ENCODE measurements at places on chromosomes 5 and 9.

DNA sequence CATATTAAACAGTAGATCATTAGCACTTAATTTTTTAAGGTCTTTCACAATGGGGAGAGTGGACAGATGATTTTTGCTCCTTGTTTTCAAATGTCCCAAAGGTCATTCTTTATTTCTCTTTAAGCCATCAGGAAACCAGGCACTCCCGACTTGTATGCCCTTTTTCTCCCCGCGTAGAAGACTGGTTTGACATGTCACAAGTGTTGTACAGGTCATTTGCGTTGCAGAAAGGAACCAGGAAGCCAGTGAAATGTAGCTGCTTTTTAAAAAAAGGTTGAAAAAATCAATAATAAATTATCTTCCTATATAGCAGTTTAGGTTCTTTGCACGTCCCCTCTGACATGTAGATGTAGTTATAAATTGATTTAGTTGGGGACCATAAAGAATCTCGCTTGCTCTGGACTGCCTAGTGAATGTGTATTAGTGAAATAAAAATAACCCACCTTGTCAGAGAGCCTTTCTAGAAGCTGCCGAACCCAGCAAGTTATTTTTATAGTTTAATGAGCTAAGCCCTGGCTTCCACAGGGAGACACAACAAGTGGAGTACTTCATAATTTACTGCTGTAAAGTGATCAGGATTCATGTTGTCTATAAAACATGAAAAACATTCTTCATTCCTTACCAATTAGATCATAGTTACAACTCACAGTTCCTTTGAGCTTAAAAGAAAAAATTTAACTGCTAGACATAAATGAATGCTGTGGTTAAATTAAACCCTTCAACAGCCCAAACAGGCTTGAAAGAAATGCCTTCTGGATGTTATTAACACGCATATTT, 404.6 kb downstream of the CSNK1G3 start:
- no peak for DNase-seq

DNA sequence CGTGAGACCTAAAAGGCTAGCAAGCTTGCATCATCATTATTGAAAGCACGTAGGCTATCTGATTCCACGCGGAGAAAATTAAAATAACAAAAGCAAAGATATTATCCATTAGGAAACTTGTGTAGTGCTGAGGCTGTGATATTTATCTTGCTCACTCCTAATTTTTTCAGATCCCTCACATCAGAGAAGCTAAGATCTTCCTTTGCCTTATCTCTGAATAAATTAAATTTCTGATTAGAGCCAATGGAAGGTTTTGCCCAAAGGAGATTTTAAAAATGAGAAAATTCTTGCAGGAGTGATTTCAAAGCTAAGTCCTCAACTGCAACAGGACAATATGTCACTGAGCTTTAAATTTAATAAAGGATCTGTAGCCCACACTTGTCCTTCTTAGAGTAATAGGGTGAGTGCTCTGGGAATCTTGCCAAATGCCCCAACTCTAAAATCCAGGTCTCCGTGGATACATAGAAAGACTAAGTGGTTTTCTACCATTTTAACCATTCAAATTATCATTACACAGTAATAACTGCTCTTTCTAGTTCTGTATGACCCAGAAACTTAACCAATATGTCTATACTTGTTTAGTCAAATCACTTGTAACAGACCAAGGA, 295.0 kb downstream of the CAAP1 start:
- DNase-seq: no peak

- DNase-seq: no peak
These were observed 66.6 kb downstream of the ITGA1 start for GRCh38 chr5:52854301-52854700.

DNA sequence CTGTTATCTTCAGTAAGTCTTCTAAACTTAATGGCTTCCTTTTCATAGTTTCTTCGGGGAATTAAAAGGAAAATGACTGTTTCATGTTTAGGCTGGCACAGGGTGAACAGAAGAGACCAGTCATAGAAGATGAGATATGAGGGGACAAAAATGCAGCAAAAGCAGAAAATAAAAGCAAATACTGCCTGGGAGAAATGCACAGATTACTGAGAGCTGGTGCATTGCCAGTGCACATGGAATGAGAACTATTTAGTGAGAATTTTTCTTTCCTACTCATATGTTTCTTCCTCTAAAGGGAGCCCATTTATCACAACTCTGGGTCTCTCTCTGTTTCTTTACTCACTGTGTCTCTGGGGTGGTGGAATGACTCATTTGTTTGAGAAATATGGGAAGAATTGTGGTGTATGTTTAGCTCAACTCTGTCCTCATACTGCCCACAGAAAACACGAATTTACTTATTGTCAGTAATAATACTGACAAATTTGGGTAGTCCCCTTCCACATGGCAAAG, 25.9 kb upstream of the ANKRD55 start:
- DNase-seq: no peak

GRCh38 chr5:10391130-10391529, 37.6 kb downstream of the MARCHF6 start:
- DNase-seq: no peak

DNA sequence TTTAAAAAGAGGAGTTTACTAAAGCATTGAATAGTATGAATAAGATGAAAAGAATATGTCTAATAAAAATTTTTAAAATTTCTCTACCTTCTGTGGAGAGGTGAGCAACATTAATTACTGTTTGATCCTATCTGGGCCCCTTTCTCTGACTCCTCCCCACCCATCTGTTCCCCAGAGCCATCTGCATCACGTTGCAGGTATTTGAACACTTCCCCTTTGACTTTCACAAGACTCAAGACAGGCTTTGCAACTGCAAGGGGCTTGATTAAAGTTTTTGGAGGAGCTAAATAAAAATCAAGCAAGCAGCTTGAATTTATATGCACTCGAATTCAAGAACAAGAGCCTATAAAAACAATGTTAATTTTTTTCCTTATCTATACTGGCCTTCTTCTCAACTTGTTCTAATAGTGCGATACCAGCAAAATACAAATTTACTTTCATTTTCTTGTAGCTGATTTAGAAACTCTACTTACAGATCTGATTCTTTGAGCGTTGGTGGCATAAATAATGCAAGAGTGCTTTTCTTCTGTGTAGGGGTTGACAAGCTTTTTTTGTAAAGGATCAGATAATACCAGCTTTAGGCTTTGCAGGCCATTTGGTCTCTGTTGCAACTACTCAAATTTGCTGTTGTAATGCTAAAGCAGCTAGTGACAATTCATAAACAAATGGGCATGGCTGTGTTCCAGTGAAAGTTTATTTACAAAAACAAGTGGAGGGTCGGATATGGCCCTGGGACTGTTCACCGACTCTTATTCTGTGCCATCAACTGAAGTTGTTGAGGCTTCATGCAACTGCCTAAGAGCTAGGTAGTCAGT, 21.2 kb downstream of the TXNDC8 start:
- no peak for DNase-seq

All from activated CD8-positive, alpha-beta memory T cell treated with anti-CD3 and anti-CD28 coated beads for 1 hour (primary cell).